Right renal cortex interstitium (tissue), 3 donors: ENCODE measurements at places on chromosomes 11 and 22. TPM values are rescaled to one million over a fixed set of nuclear protein-coding genes. Genes with fewer than 3 reads are reported as not detected.

GRCh38 chr11:90222459-90223247 lies at the start of gene CHORDC1:
CHORDC1 (minus strand) TSS chr11:90223049; CDS start chr11:90222954, 95 bp downstream.
- peak; percentile 83 for DNase-seq

- DNase-seq: no peak
Measured at GRCh38 chr11:14327116-14327515, 31.9 kb downstream of the RRAS2 start.

DNA sequence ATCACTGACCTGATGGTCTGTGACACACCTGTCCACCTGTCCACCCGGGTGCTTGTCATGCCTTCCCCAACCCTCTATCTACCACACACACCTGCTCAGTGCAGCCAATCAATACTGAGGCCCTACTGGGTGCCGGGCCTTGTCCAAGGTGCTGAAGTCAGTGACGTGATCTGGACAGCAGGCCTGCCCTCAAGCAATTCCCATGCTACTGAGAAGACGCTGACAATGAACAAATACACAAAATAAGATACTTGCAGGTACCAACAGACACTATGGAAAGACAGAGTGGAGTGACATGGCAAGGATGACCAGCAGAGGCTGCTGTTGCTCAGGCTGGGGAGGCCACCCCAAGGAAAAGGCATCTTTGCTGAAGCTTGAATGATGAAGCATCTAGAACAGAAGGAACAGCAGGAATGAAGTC lies 21.2 kb downstream of the PLAAT3 start:
- no peak for DNase-seq

DNA sequence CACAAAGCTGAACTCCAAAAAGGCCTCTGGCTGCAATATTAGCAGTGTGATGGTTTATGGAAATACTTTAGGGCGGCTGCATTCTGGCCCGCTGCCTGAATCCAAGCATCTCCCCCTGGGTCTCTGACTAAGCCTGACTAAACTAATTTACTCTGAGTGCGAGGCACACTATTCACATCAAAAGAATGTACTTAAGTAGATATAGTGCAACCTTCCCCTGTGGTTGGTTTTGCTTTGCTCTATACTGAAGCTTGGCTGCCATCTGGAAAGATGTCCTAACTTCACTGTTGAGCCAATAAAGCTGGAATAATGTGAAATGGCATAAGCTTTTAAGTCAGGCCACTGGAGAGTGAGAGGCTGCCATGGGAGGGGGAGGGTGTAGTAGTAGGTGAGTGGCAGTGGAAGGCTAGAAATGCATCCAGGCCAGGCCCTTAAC lies 321.6 kb downstream of the AASDHPPT start:
- DNase-seq: no peak

DNA sequence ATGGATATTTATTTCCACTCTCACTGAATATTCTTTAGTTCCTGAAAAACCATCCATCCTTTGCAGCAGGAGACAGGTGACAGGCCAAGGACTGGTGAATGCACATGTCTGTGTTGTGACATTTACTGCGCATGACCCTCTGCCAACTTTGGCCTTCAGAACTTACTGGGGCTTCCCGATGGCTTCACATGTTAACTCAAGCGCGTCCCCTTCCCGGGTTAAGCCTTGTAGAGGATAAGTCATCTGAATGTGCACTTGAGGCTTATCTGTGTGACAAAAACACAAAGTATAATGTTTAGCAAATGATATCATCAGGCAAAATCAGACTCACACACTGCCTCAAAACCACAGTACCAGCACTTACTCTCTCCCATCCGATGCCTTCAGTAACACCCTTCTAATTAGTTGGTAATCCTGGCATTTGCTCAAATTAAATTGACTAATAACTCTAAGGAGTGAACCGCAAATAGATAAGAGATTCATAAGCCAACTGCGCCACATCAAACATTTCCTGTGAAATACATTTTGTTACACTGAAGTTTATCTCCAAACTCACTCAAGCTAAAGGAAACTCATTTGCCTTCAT lies 286.4 kb downstream of the CADM1 start:
- DNase-seq: no peak

GRCh38 chr22:46405901-46406300 lies 70.4 kb downstream of the TRMU start:
- no peak for DNase-seq

DNA sequence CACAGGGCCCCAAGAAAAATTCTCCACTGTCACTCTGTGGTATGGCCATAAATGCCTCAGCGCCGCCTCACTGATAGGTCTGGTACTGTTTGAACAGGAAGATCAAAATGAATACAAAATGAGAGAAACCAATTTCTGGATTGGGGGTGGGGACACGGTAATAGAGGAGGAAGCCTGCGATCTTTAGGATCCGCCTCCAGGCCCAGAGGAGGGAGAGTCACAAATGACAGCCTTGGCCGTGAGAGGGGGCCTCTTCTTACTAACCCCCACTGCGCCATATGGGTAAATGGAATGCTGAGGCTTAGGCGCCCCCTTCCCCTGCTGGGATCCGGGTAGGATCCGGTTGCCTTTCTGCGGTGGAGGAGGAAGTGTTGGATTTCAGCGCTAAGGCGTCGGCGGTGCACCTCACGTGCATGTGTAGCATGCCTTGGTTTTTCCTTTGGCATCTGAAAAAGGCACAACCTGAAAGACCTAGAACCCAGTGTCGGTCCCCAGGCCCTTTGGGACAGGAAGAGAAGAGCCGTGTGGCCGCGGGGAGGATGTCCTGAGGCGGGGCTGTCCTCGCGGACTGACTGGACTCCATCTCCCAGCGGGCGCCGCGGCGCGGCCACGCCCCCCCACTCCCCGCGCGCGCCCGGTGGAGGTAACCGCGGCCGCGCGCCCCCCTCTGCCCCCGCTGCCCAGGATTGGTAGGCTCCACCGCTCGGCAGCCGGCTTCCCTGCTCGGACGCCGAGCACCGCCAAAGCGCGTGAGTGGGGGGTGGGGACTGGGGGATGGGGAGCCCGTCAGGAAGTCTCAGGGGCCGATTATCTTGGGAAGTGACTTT lies 718 bp upstream of the MADD start:
- DNase-seq: peak; percentile 81

DNA sequence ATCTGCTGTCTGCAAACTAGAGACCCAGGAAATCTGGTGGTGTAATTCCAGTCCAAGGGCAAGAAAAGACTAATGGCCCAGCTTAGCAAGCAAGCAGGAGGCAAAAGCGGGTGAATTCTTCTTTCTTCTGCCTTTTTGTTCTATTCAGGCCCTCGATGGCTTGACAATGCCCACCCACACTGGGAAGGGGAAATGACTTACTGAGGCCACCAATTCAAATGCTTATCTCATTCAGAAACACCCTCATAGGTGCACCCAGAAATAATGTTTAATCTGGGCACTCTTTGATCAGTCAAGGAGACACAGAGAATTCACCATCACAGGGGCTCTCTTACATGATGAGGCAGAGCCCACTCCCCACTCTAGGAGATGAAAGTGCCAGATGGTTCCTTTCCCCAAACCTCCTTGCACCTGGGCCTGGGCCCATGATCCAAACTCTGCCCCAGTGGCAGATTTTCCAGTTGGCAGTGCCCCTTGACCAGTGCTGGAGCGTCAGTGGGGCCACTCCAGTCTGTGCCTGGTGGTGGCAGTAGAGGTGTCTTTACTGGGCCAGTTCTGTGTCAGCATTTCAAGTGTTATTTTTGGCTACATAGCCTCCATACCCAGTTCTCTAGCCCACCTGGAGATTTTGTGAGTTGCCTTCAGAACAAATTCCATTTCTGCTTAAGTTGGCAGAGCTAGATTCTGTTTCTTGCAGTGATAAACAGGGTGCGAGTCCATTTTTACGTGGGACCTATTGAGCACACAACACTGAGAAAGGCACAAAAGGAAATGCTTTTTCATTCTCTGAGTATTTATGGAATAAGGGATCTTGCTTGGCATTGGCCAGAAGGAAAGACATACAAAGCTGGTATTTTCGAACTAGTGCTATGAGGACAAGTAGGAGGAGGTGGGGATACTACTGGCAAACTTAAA lies 7.5 kb downstream of the ELMOD1 start:
- no peak for DNase-seq

GRCh38 chr11:130827451-130828377 lies 88.6 kb downstream of the SNX19 start:
- no peak for DNase-seq

GRCh38 chr11:25453471-25453870 lies 878.5 kb upstream of the ANO3 start:
- no peak for DNase-seq

DNA sequence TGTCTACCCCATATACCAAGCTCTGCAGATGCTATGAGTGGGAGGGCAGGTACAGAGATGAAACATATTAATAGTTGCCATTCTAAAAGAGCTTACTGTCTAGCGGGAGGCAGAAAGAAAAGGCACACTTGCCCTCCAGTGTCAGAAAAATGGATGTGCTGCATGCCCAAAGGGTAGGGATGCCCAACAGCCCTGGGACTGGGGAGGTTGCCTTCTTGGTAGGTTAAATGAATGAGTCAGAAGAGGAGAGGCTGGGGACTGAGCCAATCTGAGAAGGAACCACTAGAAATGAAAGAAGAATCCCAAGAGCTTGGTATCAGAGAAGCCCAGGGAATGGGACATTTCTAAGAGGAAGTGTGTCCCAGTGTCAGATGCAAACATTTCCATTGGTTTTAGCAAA lies 1.2 kb downstream of the BIRC3 start:
- no peak for DNase-seq

MPZL3 gene
- polyA plus RNA-seq: 6.1 TPM

OR51I1 gene
- not detected for polyA plus RNA-seq

OR5AR1 gene
- polyA plus RNA-seq: not detected

TRIM49 gene
- polyA plus RNA-seq: not detected

SESN3 gene
- 77.3 TPM for polyA plus RNA-seq
